ENCODE measurements at places on chromosomes 16 and 17.
A peak's percentile ranks its signal among the peaks of the same experiment; 100 is the strongest.

DNA sequence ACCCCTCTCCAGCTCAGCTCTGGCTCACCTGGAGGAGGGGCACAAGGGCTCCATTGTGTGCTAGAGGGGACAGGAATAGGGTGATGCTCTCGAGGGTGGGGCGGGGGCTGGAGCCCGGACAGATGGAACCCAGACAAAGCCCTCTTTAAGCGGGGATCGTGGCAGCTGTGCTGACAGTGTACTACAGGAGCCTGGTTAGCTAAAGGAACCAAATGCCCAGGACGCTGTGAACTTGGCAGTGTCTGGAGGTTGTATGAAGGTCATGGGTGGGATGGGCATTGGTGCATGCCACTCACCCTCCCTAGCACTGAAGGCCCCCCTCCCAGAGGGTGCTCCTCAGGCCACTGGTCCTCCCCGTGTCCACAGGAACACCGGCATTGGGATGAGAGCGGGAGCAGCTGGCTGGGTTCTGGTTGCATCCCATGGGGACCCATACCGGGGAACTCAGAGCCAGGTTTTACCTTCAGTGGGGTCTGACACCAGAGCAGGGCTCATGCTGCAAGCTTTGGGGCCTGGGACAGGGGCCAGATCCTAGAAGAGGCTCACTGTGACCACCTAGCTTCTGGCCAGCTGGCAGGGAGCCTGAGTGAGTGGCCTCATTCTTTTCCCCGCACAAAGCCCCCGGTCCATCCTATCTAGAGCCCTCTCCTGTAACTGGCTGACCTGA, 11.9 kb downstream of the KIF19 start:
- DNase-seq, result no peak

GRCh38 chr16:19861133-19861532, 23.5 kb downstream of the GPRC5B start:
- no peak for DNase-seq

- no peak for DNase-seq
Observed at GRCh38 chr16:30619638-30620037, 9.4 kb upstream of the ZNF689 start.

DNA sequence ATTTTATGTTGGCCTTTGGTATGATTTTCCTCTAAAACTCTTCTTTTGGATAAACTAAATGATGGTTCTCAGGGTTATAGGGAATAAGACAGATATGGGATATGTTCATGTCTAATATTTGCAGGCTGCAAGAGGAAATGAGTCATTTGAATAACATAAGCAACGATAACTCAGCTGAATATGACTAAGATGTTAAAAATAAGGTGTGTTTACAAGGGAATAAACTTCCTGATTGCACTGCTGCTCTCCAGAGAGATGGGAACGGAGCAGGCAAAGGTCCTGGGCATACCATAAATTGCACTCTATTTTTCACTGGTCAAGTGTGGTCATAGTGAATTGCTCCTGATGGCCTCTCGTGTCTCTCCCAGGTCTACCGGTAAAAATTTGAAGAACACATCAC, 666.2 kb downstream of the TOX3 start:
- DNase-seq, result no peak

DNA sequence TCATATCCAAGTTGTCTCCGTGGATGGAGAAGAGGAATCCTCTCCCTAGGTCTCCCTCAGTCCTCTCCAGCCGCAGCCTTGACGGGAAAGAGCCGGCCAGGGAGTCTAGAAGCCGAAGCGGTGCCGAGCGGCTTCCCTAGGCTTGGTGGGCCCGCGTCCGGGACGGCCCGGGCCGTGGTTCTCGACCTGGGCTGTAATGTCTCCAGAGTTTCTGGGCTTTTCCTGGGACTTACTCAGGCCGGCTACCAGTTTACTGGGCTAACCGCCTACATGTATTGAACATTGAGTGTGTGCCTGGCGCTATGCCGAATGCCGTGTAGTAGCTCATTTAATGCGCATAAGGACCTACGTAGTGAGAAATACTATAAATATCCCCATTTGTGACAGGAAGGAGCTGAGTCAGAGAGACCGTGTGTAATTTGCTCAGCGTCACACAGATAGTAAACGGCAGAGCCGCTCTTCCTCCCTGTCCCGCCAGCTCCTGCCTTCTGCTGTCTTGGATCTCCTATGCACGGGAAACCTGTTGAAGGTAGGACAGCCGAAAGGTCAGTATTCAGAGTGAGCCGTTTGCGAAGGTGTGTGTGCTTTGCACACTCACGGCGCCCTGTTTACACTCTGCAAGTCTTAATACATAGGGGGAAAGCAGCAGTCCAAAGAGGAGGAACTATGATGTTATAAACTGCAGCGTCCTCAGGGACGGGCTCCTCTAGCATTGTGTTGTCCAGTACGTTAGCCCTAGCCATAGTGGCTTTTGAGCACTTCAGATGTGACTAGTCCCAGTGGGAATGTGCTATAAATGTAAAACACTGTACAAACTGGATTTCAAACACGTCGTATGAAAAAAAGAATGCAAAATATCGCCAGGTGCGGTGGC, 723 bp upstream of the SPAG5 start:
- peak; percentile 58 for DNase-seq

- DNase-seq, result no peak
Observed at GRCh38 chr17:65656390-65657250, 95.2 kb upstream of the AXIN2 start.

GRCh38 chr16:12868169-12868568, 33.2 kb upstream of the SHISA9 start:
- DNase-seq, result no peak

GRCh38 chr17:31869797-31870568, 10.9 kb upstream of the COPRS start:
- no peak for DNase-seq

DNA sequence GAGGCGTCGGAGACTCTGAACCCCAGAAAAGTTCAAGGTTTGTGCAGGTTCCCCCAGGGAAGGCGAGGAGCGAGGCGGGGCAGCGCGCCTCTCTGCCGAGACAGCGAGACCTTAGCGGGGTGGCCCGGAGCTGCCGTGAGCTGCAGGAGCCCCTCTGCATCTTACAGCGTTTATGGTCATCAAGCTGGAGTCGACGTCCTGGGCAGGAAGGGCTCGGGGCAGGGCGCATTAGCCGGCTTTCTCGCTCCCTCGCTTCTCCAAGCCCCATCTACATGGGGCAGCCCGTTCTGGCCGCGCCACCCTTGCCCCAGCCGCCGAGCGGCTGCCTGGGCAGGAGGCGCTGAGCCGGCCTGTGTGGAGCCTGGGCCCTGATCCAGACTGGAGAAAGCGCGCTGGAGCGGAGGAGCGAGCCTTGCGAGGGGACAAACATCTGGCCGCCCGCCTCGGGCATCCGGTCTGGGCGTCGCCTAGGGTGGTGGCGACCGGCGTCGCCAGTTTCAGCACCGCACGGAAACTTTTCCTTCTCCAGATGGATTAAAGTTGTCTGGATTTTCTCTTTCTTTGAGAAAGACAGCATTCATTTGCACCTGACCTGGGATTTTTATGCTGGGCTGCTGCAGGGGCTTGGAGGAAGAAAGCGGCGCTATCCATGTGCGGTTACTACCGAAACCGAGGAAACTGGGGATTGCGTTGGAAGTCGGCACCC, 750 bp downstream of the TMEM132E start:
- DNase-seq, result no peak

GRCh38 chr16:50046853-50047252, 18.9 kb upstream of the HEATR3 start:
- no peak for DNase-seq

DNA sequence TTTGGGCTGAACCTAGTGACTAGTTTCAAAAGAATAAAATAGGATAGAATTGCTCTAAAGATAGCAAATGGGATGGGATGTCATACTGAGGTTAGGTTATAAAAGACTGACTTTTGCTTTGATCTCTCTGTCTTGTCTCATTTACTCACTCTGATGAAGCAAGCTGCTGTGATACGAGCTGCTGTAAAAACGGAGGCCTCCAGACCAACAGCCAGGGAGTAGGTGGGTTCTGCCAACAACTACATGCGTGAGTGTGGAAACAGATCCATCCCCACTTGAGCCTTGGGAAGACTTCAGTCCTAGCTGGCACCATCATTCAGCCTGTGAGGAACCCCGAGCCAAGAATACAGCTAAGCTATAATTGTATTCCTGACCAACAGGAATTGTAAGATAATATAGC, 373.9 kb upstream of the CA10 start:
- no peak for DNase-seq

DNA sequence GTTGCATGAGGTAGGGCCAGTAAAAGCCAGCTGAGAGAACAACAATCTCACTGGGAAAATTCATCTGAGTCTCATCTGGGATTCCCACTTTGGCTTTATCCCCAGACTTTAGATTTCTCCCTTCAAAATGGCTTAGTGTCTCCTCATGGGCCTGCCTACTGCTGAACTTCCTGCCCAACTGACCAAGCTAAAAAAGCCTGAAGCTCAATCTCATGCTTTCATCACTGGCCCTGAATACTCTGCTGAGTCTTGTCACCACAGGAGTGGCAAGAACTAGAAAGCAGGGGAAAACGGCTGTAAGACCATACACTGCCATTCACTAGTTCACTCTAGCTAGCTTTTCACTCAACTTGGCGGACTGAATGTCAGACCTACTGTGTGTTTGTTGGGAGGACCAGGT, 96.4 kb upstream of the NOG start:
- DNase-seq, result no peak

DNA sequence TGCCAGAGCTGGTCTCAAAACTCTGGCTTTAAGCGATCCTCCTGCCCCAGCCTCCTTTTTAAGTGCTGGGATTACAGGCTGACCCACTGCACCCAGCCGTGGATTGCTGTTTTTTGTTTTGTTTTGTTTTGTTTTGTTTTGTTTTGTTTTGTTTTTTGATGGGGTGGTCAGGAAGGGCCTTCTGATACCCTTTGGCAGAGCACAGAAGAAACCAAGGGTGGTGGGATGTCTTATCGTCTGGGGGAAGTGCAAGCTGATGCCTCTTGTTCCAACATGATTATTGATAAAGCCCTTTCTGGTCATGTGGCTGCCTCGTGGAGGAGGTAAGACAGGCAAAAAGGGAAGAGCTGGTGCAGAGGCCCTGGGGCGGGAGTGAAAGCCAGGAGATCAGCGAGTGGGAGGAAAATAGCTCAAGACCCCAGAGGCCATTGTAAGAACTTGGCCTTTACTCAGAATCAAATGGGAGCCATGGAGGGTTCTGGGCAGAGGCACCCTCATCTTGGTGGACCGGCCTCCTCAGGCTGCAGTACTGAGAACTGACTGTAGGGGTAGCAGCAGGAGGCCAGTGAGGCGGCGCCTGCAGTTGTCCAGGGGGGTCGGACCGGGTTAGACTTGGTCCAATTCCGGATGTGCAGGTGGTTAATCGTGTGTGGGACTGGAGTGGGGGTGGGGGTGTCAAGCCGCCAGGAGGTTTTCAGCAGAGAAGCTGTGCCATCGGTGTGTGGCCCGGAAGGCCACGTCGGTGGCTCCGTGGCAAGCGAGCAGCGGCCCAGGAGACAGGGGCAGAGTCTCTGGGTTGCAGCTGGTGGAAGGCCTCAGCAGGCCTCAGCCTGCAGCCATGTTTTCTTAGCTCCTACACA, 84.4 kb upstream of the GSE1 start:
- DNase-seq, result peak; percentile 37

DNA sequence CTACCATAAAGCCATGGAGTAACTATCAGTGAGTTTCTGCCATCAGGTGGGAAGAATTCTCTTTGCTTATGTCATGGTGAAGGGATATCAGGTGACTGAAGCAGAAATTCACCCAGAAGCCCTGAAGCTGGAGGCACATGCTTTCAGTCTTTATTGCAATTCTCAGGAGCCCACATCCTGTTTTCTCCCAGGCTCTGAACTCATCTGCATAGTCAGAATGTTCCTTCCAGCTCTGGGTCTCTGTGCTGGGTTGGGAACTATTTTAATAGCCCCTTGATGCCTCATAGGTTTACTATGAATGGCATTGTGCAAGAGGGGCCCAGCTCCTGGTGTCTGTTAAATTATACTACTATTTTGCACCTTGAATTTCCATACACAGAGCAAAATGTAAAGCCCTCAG, 198.4 kb upstream of the SOX9 start:
- DNase-seq, result no peak

- no peak for DNase-seq
Observed at GRCh38 chr16:2205967-2206313, 686 bp downstream of the MLST8 start.

DNA sequence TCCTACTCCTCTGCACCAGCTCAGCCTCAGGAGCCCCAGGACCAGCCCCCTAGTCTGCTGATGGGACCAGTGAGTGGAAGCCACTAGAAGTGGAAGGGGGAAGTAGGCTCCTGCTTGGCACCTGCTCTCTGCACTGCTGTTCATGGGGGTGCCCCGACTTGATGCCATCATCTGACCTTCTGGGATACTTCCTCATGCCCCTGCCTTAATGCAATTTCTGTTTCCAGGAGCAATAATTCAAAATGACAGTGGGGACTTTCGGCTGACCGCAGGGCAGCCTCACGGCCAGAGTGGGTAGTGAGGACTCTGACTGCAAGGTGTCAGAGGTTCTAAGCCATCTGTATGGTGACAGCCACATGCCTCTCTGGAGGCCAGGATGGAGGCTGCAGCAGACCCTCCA, 196.4 kb upstream of the WSCD1 start:
- no peak for DNase-seq

GRCh38 chr17:72466606-72467005, 345.8 kb downstream of the SOX9 start:
- DNase-seq, result no peak

- DNase-seq, result peak; percentile 46
Observed at GRCh38 chr16:9258423-9259051, 167.1 kb downstream of the HAPSTR1 start.

DNA sequence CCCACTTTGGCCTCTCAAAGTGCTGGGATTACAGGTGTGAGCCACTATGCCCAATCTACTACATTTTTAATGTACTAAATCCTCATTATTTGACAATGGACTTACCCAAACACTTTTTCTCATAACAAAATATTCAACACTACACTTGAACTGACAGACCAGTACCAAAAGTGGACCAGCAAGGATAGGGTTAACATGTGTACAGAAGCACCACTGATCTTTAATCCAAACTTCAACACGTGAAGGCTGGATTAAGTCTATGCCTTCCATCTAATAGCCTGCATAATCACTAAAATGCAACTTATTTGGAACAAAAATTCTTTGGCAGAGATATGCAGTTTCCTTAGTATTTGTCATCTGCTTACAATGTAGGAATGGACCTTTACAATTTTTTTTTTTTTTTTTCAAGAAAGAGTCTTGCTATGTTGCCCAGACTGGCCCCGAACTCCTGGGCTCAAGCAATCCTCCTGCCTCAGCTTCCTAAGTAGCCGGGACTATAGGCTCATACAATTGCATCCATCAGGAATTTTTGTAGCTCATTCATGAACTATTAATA, 60.0 kb upstream of the BCAR1 start:
- DNase-seq, result no peak

DNA sequence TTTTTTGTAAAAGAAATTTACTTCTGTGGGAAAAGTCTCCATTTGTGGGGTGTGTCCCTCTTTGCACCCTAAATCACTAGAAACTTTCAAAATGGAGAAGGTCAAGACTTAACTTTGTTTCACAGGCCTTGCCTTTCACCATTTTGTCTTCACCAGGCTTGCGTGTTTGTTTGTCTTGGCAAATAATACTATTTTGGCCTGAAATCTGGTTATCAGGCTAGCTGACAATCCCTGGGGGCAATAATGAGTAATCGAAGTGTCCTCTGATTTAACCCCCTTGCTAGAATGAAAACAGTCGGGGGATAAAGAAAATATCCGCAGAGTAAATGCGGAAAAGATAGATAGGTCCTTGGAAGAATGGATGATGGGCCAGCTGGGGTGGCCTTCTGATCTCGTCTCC, 34.5 kb downstream of the SLC39A11 start:
- no peak for DNase-seq
